ENCODE measurements at places on chromosomes 16 and 17. TPM values are rescaled to one million over a fixed set of nuclear protein-coding genes. Genes with fewer than 3 reads are reported as not detected.

DNA sequence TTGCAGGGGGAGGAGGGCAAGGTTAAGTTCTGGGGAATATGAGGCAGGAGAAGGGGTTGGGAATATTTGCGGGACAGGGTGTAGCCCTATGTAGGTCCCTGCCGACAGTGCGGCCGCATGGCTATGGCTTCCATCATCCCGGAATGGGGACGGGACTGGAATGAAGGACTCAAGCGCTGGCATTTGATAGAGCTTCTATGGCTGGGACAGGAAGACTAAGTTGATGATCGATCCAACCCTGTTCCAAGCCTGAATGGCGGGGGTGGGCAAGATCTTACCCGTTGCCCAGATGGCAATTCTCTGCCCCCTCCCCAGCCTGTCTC, 47.1 kb downstream of the SRCIN1 start:
- H3K36me3 ChIP-seq = no peaks in the 10 kb centered on the region
- no peak for DNase-seq
- H3K4me1 ChIP-seq = peaks cover 12% of the 10 kb centered on the region

- H3K4me1 ChIP-seq = no peaks in the 10 kb centered on the region
- no peak overlapping the region for H3K4me3 ChIP-seq
- H3K36me3 ChIP-seq = no peaks in the 10 kb centered on the region
- no peaks in the 10 kb centered on the region for H3K27me3 ChIP-seq
Observed at GRCh38 chr16:7037495-7037894, 295.1 kb upstream of the RBFOX1 start.

DNA sequence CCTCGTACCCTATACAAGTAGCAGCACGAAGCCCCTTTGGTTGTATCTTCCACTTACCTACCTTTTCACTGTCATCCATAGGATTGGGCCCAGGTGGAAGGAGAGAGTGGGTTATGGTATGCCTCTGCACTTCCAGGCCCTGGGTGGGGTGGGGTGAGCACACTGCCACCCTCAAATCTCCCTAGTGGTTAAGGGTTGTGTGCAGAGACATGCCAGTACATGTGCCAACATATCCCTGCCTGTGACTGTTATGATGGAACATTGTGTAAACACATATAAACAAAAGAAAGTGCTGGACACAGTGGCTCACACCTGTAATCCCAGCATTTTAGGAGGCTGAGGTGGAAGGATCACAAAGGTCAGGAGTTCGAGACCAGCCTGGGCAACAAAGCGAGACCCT, 11.1 kb downstream of the HROB start:
- no peak overlapping the region for H3K27ac ChIP-seq
- H3K36me3 ChIP-seq = no peaks in the 10 kb centered on the region
- no peak for DNase-seq
- no peak overlapping the region for H3K4me3 ChIP-seq

TRPV3 gene
- total RNA-seq = 2.3 TPM

- H3K4me1 ChIP-seq = no peaks in the 10 kb centered on the region
- DNase-seq = peak; percentile 62
- peaks cover 17% of the 10 kb centered on the region for H3K27me3 ChIP-seq
Observed at GRCh38 chr17:77887464-77888241, 70.8 kb upstream of the TNRC6C start.

GRCh38 chr17:78317794-78318400, 42.0 kb downstream of the SOCS3 start:
- H3K36me3 ChIP-seq = no peaks in the 10 kb centered on the region
- H3K4me3 ChIP-seq = no peak overlapping the region
- H3K27me3 ChIP-seq = no peaks in the 10 kb centered on the region

PPP4C gene
- total RNA-seq = 111 TPM

GRCh38 chr16:89863741-89864526, 9.5 kb upstream of the TCF25 start:
- no peak for DNase-seq
- no peaks in the 10 kb centered on the region for H3K27me3 ChIP-seq
- peaks cover 8% of the 10 kb centered on the region for H3K4me1 ChIP-seq
- peak overlapping the region; percentile 55 for H3K27ac ChIP-seq
- H3K4me3 ChIP-seq = no peak overlapping the region
- no peaks in the 10 kb centered on the region for H3K36me3 ChIP-seq

DNA sequence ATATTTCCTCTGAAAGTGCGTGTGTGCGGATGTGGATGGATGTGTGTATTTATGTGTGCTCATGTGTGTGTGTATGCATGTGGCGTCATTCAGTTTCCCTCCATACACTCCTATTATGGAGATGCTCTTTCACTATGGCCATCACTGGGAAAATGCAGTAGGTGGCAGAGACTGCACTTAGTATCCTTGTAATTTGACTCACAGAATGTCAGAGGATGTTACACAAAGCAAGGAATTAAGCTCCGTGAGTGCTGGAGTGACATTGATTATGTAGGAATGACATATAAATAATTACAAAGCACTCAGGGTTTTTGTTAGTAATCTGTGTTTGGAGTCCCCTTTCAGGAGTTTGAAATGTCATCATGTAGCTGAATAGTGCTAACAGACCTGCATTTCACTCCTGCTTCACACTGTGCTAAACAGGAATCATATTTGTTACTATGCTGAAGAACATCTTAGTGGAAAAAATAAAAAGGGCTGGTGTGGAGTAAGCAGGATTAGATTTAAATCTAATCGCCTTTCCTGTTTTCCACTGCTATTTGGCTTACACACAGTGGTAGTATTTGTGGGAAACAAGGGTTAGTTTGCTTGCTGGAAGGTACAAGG, 59.6 kb downstream of the HS3ST4 start:
- no peaks in the 10 kb centered on the region for H3K4me1 ChIP-seq
- H3K4me3 ChIP-seq = no peak overlapping the region
- no peaks in the 10 kb centered on the region for H3K36me3 ChIP-seq
- no peak for DNase-seq
- H3K27ac ChIP-seq = no peak overlapping the region

- no peaks in the 10 kb centered on the region for H3K27me3 ChIP-seq
- no peak overlapping the region for H3K27ac ChIP-seq
- H3K4me1 ChIP-seq = no peaks in the 10 kb centered on the region
- no peaks in the 10 kb centered on the region for H3K36me3 ChIP-seq
- DNase-seq = no peak
Observed at GRCh38 chr17:49488612-49489011, 6.5 kb upstream of the NGFR start.

- H3K36me3 ChIP-seq = no peaks in the 10 kb centered on the region
- no peaks in the 10 kb centered on the region for H3K27me3 ChIP-seq
- no peak for DNase-seq
- no peak overlapping the region for H3K27ac ChIP-seq
- H3K4me3 ChIP-seq = no peak overlapping the region
Observed at GRCh38 chr17:9371019-9371418, 204.6 kb downstream of the STX8 start.

DNA sequence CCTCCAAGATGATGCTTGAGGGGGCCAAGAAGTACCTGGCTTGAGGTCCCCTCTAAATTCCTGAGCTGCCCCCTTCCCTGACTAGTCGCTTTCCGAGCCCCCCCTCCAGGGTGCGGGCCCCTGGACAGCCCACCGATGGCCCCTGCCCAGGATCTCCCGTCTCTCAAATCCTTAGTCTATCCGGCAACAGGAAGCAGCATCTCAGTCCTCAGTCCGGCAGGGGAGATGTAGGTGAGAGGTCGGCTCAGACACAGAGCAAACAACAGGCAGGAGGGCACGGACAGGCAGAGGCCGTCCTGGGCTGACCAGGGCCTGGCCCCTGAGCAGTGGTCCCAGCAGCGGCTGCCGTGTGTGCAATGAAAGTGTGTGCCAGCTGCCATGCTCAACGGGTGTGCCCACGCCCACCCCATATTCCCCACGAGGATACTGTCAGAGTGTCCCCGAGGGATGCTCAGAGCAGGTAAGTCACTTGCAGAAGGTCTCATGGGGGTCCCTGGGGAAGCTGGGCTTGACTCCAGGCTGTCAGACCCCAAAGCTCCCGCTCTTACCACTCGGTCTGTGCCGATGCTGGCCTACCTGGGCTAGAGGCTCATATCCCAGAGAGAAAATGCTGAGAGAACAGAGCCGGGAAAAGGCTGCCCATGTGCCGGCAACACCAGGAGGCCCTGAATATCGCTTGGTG, 7.2 kb downstream of the SLC43A2 start:
- no peak overlapping the region for H3K27ac ChIP-seq
- no peak for DNase-seq
- no peaks in the 10 kb centered on the region for H3K36me3 ChIP-seq
- H3K4me1 ChIP-seq = peaks cover 7% of the 10 kb centered on the region
- H3K4me3 ChIP-seq = no peak overlapping the region

MRC2 gene
- total RNA-seq = 10.9 TPM

KIF19 gene
- 2.6 TPM for total RNA-seq

CD7 gene
- 4.2 TPM for total RNA-seq

- H3K36me3 ChIP-seq = no peaks in the 10 kb centered on the region
- no peaks in the 10 kb centered on the region for H3K27me3 ChIP-seq
- DNase-seq = no peak
- no peaks in the 10 kb centered on the region for H3K4me1 ChIP-seq
Observed at GRCh38 chr16:56202036-56202435, 10.7 kb downstream of the GNAO1 start.

GRCh38 chr17:73706858-73707257, 62.6 kb upstream of the SDK2 start:
- no peaks in the 10 kb centered on the region for H3K27me3 ChIP-seq
- H3K4me1 ChIP-seq = no peaks in the 10 kb centered on the region
- H3K27ac ChIP-seq = no peak overlapping the region

DNA sequence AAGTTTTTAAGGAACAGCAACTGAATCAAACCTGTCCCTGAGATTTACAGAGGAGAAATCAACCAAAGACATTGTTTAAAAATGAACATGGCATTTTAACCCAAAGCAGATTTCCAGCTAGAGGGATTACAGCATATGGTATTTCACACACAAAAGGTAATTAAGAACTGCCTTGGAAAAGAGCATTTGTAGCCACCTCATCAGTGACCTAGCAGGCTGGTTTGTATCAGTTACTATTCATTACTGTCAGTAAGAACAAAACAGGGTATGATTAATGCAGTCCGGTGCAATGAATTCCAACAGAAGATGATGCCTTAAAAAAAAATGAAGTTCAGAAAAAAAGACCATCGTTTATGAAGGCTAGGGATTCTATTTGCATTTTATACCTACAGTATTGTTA, 219.9 kb downstream of the CHD9NB start:
- no peaks in the 10 kb centered on the region for H3K36me3 ChIP-seq
- H3K27me3 ChIP-seq = no peaks in the 10 kb centered on the region
- H3K4me1 ChIP-seq = no peaks in the 10 kb centered on the region
- no peak for DNase-seq
- no peak overlapping the region for H3K27ac ChIP-seq

- H3K36me3 ChIP-seq = no peaks in the 10 kb centered on the region
- DNase-seq = no peak
- H3K4me1 ChIP-seq = no peaks in the 10 kb centered on the region
- H3K27ac ChIP-seq = no peak overlapping the region
- no peaks in the 10 kb centered on the region for H3K27me3 ChIP-seq
Observed at GRCh38 chr16:80023865-80024264, 423.3 kb upstream of the MAF start.

- H3K27ac ChIP-seq = no peak within 1 kb of the TSS
- DNase-seq = no peak
- H3K27me3 ChIP-seq = peaks cover 9% of the 10 kb centered on the region
- no peaks in the 10 kb centered on the region for H3K4me1 ChIP-seq
Observed at GRCh38 chr16:20073203-20074098, at the start of gene GPR139. GPR139 (minus strand) TSS chr16:20073890; CDS start chr16:20073616, 274 bp downstream.

ANKRD40CL gene
- 44.9 TPM for total RNA-seq

GRCh38 chr16:381012-381788, 578 bp downstream of the PGAP6 start:
- no peaks in the 10 kb centered on the region for H3K27me3 ChIP-seq
- H3K4me1 ChIP-seq = peaks cover 19% of the 10 kb centered on the region
- H3K27ac ChIP-seq = peak overlapping the region; percentile 72
- DNase-seq = peak; percentile 55

ALOX12B gene
- total RNA-seq = 0.69 TPM

DNA sequence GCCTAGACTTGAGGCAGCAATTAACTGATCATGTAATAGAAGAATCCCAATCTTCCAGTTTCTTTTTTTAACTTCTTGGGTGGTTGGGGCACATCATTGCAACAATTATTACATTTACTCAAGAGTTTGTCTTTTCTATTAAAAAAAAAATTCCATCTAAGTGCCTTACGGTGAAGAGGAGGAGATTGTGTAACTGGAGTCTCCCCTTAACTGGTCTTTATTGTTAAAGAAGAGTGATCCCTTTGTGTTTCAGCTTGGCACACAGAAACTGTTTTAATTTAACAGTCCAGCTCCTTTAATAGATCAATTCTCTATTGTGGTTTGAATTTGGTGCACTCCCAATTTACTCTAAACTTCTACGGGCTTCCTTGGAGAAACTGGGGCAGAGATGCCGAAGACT, 75.2 kb downstream of the FTO start:
- H3K36me3 ChIP-seq = no peaks in the 10 kb centered on the region
- peaks cover 6% of the 10 kb centered on the region for H3K4me1 ChIP-seq
- H3K4me3 ChIP-seq = no peak overlapping the region
- no peak overlapping the region for H3K27ac ChIP-seq
- DNase-seq = no peak

PPP1R27 gene
- total RNA-seq = not detected

- no peaks in the 10 kb centered on the region for H3K4me1 ChIP-seq
- no peaks in the 10 kb centered on the region for H3K36me3 ChIP-seq
- H3K4me3 ChIP-seq = no peak overlapping the region
Observed at GRCh38 chr16:83733301-83733700, 74.5 kb upstream of the HSBP1 start.

ARHGAP44 gene
- total RNA-seq = 51.5 TPM

KRTAP4-4 gene
- not detected for total RNA-seq

- H3K27me3 ChIP-seq = peaks cover 17% of the 10 kb centered on the region
- H3K4me1 ChIP-seq = no peaks in the 10 kb centered on the region
- no peaks in the 10 kb centered on the region for H3K36me3 ChIP-seq
- DNase-seq = no peak
Observed at GRCh38 chr17:77889866-77890760, 68.4 kb upstream of the TNRC6C start.

DNA sequence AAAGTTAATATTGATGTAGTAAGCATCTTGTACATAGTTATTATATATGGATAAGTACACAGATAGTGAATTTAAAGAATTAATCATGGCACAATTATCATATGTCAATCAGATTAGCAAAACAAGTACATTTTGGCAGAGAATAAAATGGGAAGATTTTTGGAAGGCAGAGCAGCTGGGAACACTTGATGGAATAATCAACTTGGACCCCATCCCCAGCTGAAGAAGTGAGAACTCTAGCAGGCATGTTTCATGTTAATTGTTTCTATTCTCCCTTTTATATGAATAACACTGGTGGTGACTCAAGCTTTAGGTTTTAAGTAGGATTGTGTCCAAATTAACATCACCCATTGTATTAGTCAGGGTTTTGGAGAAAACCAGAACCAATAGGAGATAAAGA, 198.7 kb downstream of the KCNJ2 start:
- no peaks in the 10 kb centered on the region for H3K27me3 ChIP-seq
- DNase-seq = no peak
- no peaks in the 10 kb centered on the region for H3K4me1 ChIP-seq

- H3K27ac ChIP-seq = no peak overlapping the region
- no peaks in the 10 kb centered on the region for H3K36me3 ChIP-seq
- H3K27me3 ChIP-seq = no peaks in the 10 kb centered on the region
- H3K4me3 ChIP-seq = no peak overlapping the region
- no peaks in the 10 kb centered on the region for H3K4me1 ChIP-seq
Observed at GRCh38 chr17:78337244-78338109, 22.4 kb downstream of the SOCS3 start.
